ENCODE measurements at places on chromosomes 7 and 10. TPM values are rescaled to one million over a fixed set of nuclear protein-coding genes. Genes with fewer than 3 reads are reported as not detected.

GRCh38 chr10:10903620-10904019, 114.1 kb upstream of the CELF2 start:
- no peak for DNase-seq

Gene NME8
- not detected for total RNA-seq

Gene ZYX
- 75.9 TPM for total RNA-seq

- DNase-seq, result no peak
These were observed 311.0 kb downstream of the GPAM start for GRCh38 chr10:111872591-111872990.

- no peak for DNase-seq
These were observed 15.8 kb upstream of the DUSP5 start for GRCh38 chr10:110481919-110482318.

Gene ZNF853
- 10.3 TPM for total RNA-seq

DNA sequence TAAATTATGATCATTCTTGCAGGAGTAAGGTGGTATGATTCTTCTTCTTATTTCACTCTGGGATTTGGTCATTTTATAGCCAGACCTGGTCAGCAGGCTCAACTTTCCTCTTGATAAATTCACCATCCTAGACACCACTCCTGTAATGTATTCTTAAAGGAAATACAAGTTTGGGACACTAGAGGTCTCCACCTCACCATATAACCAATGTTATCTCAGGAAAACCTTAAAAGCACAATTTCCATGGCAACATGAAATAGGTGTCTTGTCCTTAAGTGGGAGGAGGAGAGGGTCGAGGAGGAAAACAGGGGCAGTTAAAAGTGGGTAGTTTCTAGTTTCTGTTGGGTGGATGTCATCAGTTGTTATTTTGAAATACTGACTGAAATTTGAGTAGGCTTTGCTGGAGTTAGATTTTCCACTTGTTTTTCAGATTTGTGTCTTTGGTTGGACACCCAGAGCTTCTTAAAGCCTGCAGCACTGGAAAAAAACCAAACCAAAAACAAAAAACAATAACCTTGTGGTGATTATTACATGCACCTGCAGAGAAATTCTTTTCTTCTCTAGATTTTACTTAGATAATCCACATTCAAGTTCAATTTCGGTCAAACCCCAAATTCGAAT, 163.1 kb downstream of the PRKCQ start:
- DNase-seq, result no peak

Gene TMEM139
- total RNA-seq, result 14.8 TPM

- DNase-seq, result no peak
These were observed 17.7 kb downstream of the TSPAN14 start for GRCh38 chr10:80471715-80472233.

Gene PIP
- not detected for total RNA-seq

Gene LAMB4
- total RNA-seq, result 0.19 TPM

Gene LIPK
- total RNA-seq, result not detected

Gene SFRP4
- 0.32 TPM for total RNA-seq

DNA sequence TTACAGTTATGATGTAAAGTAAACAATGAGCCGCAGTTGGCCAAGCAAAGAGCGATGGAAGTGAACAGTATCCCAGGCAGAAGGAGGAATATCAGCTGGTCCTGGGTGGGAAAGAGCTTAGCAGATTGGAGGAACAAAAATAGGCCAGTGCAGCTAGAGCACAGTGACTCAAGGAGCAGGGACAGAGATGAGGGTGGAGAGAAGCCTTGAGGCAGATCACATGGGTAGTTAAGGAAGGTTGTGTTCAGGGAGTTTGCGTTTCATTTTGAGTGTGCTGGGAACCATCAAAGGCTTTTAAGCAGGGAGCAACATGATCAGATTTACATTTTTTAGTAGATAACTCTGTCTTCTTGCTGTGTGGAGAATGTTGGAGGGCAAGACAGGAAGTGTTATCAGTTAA, 113.6 kb downstream of the OAT start:
- no peak for DNase-seq

GRCh38 chr7:16589881-16590280, 55.7 kb downstream of the ANKMY2 start:
- DNase-seq, result no peak
